Aorta (tissue), 5 donors: ENCODE measurements at places on chromosomes 12 and 14. TPM values are rescaled to one million over a fixed set of nuclear protein-coding genes. Genes with fewer than 3 reads are reported as not detected.

The SPTB gene
- 1.1 TPM for polyA plus RNA-seq

The ZFYVE21 gene
- 110 TPM for polyA plus RNA-seq

DNA sequence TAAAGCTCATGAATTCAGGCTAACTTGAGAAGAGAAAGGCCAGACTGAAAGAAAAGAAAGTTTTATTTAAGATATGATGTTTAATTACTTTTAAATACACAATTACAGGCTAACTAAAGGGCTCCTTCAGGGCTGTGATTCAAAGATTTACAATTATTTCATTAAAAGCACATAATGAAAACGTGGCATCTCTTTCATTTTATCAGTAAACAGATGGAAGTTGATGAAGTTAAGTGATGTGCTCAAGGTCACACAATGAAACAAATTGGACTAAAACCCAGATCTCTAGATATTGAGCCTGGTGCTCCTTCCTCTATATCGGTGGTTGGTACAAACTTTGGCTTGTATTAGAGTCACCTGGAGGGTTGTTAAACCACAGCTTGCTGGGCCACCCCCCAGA lies 13.5 kb upstream of the NFKBIA start:
- DNase-seq: no peak

- DNase-seq: no peak
These were observed 198.6 kb upstream of the PZP start for GRCh38 chr12:9406564-9407424.

The KCNA1 gene
- polyA plus RNA-seq: not detected

The GYS2 gene
- not detected for polyA plus RNA-seq

The ZDHHC17 gene
- polyA plus RNA-seq: 23.1 TPM
